MV-4-11 (cell line): ENCODE measurements at places on chromosomes 16 and 17.
A peak's percentile ranks its signal among the peaks of the same experiment; 100 is the strongest.

GRCh38 chr17:5762191-5762590, 177.9 kb upstream of the NLRP1 start:
- DNase-seq, result no peak

- DNase-seq, result no peak
Observed at GRCh38 chr16:51931653-51932052, 615.3 kb downstream of the TOX3 start.

- no peak for DNase-seq
Observed at GRCh38 chr17:31251105-31251969, 45.7 kb downstream of the OMG start.

- no peak for DNase-seq
Observed at GRCh38 chr17:10034719-10035475, 129.8 kb upstream of the RCVRN start.

DNA sequence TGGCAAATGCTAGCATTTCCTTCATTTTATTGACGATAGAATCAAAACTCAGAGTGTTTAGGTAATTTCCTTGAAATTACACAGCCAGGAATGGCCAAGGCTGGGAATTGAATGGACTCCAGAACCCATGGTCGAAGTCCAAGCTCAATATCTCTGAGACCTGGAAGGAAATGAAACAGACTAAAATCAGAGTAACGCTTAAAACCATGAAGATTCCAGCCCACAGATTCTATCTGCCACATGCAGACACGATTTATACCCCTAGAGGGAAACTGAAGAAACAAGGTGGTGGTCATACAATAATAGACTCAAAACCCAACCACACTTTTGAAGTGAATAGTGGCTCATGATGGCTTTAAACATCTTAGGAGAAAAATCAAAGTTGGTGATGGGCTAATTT, 95.6 kb downstream of the PRKCA start:
- no peak for DNase-seq

GRCh38 chr16:54952195-54952594, 21.5 kb downstream of the IRX5 start:
- DNase-seq, result no peak

- peak; percentile 13 for DNase-seq
Observed at GRCh38 chr16:69056421-69056820, 49.0 kb upstream of the HAS3 start.

DNA sequence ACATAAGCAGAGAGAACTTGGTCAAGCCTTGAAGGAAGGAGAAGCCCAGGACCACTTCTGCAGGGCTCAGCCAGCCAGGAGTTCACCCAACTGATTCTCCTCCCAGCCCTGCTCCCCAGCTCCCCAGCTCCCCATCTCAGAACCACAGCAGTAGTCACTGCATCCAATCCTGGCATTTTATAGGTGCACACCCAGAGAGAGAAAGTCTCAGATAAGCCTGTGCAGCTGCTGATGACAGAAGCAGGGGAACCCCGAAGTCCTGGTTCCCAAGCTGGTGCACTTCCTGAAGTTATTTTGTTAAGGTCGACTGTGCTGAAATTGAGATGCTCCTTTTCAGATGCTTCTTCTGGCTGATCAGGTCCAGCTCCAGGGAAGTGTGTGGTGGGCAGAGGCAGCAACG, 6.6 kb downstream of the RNF112 start:
- DNase-seq, result no peak

GRCh38 chr16:4328046-4328781, 12.3 kb downstream of the GLIS2 start:
- DNase-seq, result peak; percentile 63
